ENCODE measurements at places on chromosomes 13 and 19. TPM values are rescaled to one million over a fixed set of nuclear protein-coding genes. Genes with fewer than 3 reads are reported as not detected.

KIR2DL4 gene
- total RNA-seq: not detected

- no peak for DNase-seq
Observed at GRCh38 chr13:51821606-51822005, 17.6 kb upstream of the DHRS12 start.

- DNase-seq: no peak
Observed at GRCh38 chr13:52156724-52157261, 2.6 kb downstream of the NEK3 start.

DNA sequence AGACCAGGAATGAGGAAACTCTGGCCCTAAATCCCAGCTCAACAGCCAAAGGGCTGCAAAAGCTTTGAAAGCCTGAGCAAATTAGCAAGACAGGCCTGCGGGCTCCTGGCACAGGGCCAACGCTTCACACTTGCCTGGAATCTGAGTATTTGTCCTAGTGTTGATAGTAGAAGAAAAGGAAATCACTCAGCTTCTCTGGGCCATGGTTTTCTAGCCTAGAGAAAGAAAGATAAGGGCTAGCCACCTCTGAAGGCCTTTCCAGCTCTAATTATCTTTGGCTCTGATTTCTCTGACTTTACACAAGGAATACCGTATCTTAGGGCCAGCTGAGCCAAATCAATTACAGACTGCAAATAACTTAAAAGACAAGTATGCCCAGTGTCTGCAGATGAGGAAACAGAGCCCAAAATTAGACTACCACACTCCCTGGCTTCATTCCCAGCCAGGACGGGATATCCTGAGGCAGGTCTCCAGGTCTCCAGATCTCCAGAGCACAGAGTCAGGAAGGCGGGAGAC is 69.6 kb downstream of the STK24 start:
- DNase-seq: peak; percentile 53

DNA sequence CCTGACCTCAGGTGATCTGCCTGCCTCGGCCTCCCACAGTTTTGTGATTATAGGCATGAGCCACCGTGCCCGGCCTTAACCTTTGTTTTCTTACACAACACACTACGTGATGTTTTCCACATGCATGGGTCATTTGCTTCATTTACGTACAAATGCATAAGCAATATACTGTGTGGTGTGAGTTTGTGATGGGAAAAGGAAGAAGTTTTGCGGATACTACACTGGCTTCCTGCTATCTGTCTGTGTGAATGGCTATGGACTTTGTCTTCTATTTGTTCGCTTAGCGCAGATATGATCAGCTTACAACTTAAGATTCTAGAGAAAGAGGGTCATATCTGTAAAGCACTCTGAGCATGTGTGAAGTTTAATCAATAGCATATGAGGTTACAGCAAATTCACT is 5.5 kb upstream of the ALOX5AP start:
- no peak for DNase-seq

CD37 gene
- total RNA-seq: not detected

GRCh38 chr19:1760020-1760419 is 6.7 kb downstream of the ONECUT3 start:
- DNase-seq: no peak

CEACAM16 gene
- not detected for total RNA-seq

DNA sequence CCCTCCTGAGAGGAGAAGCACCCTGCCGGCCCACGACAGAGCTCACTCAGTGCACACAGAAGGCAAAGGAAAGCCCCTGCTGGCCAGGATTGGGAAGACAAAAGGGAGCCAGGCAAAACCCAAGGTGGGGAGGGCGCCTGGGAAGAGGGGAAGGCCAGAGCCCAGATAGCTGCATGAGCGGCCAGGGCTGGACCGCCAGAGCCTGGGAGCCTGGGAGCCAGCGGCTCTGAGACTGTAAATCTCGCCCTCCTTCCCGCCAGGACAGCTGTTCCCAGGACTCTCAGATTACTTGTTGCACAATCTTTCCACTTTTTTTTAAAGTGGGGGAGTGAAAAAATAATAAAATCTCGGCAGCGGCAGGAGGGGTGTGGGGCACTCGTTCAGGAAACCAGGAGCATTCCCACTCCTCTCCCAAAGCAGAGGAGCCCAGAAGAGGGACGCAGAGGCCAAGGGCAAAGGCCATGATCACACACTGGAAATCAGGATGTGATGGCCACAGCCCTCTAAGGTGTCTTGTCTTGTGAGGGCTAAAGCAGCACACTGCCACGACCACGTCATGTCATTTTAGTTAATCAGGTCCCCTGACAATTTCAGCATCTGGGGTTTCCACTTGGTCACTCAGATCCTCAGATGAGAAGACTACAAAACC is 19.6 kb upstream of the EPHX3 start:
- peak; percentile 93 for DNase-seq

DNA sequence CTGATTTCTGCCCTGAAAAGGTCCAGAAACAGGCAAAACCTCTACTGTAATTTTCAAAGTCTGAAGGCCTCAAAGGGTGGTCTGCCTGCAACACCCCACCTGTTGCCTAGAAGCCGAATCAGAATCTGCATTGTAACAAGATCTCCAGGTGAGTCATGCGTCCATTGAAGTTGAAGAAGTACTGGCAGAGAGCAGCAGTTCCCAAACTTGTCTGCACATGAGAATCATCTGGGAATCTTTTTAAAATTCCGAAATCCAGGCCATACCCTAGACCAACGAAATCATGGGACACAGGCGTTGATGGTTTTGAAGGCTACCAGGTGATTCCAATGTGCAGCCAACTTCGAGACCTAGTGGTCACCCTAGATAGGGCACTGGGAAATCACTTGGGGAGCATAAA is 16.0 kb upstream of the CLN5 start:
- no peak for DNase-seq

DNA sequence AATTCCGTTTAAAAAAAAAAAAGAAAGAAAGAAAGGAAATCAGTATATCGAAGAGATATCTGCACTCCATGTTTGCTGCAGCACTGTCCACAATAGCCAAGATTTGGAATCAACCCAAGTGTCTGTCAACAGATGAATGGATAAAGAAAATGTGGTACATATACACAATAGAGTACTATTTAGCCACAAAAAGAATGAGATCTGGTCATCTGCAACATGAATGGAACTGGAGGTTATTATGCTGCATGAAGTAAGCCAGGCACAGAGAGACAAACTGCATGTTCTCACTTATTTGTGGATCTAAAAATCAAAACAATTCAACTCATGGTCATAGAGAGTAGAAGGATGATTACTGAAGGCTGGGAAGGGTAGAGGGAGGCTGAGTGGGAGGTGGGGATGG is 16.3 kb downstream of the ZNF565 start:
- no peak for DNase-seq

DNA sequence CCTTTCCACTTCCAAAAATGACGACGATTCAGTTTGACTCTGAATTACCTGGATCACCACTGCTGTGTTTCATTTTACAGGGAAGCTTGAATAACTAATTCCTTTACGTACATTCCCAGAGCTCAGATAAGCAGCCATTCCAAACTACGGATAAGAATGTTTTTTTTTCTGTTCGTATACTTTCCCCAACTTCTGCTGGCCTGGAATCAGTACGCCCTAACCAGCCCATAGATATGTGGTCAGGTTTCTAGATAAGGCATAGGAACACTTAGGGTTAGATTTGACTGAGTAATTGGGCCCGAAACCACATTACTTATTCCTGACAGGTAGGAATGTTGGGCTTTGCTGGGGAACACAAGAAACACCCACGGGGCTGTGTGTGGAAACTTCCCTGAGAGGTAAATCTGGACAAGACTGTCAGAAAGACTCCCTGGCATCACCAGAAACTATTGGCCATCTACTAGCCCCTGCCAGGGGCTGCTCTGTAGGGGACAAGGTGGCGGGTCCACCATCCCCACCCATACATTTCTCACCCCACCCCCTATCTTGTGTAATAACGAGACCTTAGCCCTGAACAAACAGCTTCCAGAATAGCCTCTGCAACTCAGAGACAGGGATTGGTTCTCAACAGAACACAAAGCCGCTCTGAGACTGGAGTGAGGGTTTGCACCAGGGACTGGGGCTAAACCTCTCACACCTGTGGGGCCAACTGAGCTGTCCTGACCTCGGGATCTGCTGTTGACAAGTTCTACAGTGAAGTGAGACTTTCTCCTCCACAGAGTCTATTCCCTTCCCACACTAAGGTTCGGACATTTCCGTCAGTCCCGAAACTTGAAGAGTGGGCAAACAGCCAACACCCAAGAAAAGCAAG is 15.6 kb downstream of the RHPN2 start:
- no peak for DNase-seq

IFI30 gene
- not detected for total RNA-seq

OVOL3 gene
- not detected for total RNA-seq

DNA sequence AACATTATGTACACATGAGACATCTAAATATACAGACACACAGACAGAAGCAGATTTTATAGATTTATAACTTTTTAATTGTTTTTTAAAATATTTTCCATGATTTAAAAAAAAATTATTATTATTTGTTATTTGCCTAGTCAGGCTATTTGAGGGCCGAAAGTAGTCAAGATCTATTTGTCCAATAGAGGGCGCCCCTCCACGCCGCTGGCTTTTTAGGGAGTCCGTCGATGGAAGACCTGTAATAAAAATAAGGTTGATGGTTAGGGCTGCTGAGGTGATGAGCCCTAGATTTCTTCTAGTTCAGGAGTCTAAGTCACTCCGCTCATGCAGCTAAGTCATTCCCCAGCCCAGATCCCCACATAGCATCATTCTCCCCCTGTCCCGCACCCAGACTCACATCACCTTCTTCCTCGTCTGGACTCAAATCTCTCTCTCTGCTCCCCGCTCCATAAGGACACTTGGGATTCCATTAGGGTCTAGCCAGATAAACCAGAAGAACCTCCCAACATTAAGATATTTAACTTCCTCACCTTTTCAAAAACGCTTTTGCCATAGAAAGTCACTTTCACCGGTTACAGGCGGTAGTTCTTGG is 33.9 kb upstream of the CEACAM21 start:
- no peak for DNase-seq

DNA sequence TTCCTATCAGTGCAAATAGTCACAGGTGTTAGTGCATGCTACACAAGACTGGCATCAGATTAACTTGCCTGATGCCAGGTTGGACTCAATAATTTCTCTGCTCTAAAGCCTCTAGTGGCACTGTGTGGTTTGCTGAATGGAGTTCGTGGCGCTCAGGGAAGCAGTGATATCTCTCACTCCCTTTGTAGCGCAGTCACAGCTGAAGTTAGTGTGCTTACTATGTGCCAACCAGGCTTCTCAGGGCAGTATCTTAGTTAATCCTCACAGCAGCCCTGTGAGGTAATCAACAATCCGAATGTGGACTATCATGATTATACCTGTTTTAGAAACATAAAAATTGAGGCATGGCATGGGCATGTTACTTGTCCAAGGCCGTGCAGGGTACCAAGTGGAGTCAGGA is 190.3 kb downstream of the LMO7 start:
- DNase-seq: no peak

GRCh38 chr19:50959731-50960500 is 7.1 kb upstream of the KLK5 start:
- DNase-seq: no peak

DNA sequence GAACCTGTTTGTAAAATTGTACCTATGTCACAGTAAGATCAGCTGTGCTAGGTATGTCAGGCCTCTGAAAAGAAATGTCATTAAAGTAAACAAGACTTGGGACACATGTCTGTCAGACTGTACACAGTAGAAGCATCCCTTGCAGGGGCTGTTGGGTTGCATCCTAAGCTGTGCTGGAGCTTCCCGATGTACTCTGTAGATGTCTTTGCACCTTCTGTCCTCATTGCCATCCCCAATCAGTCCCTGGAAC is 48.7 kb upstream of the GPR183 start:
- no peak for DNase-seq

POLR2I gene
- total RNA-seq: 44.8 TPM

GRCh38 chr13:20967340-20967739 is 64.8 kb upstream of the XPO4 start:
- no peak for DNase-seq

LIN7B gene
- 15.9 TPM for total RNA-seq

SH2D3A gene
- total RNA-seq: not detected

DNA sequence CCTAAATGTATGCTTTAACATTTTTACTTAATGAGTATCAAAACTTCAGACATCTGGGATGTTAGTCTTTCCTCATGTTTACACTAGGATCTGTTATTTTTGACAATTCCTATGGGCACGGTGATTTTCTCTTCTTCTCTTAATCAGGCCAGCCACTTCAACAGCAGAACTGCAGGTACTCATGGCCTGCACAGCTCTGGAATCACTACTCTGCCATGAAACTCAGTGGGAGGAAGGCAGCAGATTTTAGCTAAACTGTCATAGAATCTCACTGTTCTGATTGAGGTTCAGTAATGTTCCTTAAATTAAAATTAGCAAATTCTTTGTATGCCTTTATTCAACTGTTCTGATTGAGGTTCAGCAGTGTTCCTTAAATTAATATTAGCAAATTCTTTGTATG is 1083.0 kb downstream of the SLITRK5 start:
- no peak for DNase-seq

DNA sequence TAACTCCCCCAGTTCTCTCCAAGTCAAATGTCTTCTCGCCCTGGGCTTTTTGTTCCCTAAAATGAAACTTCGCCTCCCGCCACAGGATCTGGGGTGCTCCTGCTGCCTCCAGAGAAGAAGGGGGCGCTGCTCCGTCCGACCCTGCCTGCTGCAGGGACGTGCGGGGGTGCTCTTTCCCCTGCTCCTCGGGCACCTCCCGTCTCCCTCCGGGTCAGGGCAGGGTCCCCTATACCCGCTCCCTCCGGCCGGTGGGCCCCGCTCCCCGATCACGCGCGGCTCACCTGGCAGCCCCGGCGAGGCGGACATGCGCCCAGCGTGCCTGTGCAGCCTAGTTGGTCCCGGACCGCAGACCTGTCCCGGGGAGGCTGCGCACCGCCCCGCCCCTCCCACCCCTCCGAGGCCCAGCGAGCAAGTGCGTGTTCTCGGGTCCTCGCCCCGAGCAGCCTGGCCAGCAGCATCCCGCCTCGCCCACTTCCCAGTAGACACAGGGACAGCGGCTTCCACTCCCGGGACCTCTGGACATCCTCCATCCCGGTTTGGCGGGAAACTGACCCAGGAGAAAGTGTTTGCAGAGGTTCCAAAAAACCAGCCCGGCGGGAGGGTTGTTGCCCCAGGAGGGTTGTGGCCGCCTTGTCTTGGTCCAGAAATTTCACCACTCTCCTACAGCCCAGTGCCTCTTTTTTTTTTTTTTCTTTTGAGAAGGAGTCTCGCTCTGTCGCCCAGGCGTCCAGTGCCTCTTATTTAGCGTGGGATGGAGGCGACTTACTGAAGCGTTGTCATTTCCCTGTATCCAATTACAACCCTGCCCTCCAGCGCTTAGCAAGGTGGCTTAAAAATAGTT is at the start of gene OXGR1:
Gene OXGR1, minus strand, starts transcription at position 460 of the 841 bp plus-strand sequence. CDS start 6,717 bp downstream, outside the sequence.
- no peak for DNase-seq

TNNT1 gene
- total RNA-seq: 3.4 TPM

TMEM205 gene
- total RNA-seq: 113 TPM

GRCh38 chr19:6041991-6042481 is 64.1 kb upstream of the RANBP3 start:
- DNase-seq: no peak

URAD gene
- not detected for total RNA-seq

- DNase-seq: no peak
Observed at GRCh38 chr13:99432609-99433542, 68.4 kb upstream of the TM9SF2 start.

DNA sequence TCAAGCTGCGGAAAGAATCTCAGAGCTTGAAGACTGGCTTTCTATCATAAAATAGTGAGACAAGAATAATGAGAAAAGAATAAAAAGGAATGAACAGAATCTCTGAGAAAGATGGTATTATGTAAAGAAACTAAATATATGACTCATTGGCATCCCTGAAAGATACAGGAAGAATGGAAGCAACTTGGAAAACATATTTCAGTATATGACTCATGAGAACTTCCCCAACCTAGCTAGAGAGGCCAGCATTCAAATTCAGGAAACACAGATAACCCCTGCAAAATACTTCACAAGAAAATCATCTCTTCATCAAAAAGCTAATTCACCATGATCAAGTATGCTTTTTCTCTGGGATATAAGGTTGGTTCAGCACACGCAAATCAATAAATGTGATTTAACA is 2318.0 kb downstream of the PCDH9 start:
- no peak for DNase-seq

Measured in SJSA1 (cell line).